ENCODE measurements at places on chromosomes 3 and 15.

GRCh38 chr15:78353093-78353492 lies 12.9 kb downstream of the CRABP1 start:
- no peak for DNase-seq

DNA sequence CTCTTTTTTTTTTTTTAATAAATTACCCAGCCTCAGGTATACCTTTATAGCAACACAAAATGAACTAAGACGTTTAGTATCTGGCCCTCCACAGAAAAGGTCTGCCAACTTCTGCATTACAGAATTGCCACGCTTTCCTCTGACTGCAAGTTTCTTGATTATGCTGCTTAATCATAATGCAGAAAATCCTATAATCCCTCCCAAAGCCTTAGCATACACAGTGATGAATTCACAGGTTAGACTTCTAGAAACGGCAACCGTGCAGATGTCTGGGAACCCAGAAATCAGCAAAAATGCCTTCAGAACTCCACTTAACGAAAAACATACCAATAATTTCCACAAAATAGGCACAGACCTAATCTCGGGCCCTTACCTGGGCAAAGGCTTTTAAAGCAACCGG lies 144.7 kb upstream of the FRMD4B start:
- DNase-seq: no peak

- DNase-seq: no peak
Measured at GRCh38 chr15:29312387-29312786, 42.8 kb upstream of the NSMCE3 start.

- DNase-seq: no peak
Measured at GRCh38 chr3:100463002-100463401, 29.4 kb upstream of the TMEM45A start.

GRCh38 chr3:73470860-73471259 lies 153.9 kb downstream of the PDZRN3 start:
- DNase-seq: no peak

DNA sequence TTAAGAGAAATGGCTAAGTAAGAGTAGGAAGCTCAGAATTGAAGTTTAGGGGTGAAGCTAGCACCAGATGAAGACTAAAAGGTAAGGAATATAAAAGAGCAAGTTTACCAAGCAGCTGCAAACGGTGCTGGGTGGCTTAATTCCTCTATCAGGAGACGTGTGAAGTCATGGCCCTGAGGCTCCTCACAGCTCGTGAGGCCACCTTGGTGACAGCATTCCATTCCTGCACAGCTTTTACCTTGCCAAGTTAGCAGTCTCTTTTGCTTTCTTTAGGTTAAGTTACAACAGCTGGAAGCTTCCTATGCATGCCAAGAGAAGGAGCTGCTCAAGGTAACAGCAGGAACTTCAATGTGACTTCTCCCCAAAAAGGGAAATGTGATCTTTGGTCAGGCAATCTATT lies 6.4 kb downstream of the TMCO5A start:
- no peak for DNase-seq

Measured in brain pericyte (primary cell).